IPS-NIHi11 (cell line): ENCODE measurements at places on chromosomes 11 and 22.

- no peak for DNase-seq
These were observed 7.0 kb downstream of the ALDH3B1 start for GRCh38 chr11:68016904-68017817.

DNA sequence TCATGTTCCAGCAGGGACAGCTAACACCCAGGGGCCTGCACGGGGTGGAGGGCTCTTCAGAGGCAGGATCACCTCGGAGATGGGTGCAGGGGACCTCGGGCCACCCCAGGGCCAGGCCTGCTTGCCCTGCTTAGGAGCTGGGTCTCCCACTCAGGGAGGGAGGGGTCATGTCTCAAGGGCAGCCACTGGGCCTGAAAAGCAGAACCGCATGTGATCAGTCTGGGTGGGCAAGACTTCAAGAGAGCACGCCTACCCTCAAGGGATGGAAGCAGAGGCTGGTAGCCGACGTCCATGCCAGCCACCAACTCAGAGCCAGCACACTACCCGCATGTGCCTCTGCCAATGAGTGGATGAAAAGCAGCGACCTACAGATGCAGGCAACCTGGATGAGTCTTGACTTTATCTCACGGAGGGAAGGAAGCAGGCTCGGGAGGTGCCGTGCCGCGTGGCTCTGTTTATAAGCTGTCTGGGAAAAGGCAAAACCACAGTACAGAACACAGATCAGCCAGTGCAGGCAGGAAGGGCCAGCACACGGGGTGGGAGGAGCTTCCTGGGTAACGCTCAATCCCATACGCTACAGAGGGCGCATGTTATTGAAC, 16.0 kb downstream of the TBX1 start:
- DNase-seq = no peak

DNA sequence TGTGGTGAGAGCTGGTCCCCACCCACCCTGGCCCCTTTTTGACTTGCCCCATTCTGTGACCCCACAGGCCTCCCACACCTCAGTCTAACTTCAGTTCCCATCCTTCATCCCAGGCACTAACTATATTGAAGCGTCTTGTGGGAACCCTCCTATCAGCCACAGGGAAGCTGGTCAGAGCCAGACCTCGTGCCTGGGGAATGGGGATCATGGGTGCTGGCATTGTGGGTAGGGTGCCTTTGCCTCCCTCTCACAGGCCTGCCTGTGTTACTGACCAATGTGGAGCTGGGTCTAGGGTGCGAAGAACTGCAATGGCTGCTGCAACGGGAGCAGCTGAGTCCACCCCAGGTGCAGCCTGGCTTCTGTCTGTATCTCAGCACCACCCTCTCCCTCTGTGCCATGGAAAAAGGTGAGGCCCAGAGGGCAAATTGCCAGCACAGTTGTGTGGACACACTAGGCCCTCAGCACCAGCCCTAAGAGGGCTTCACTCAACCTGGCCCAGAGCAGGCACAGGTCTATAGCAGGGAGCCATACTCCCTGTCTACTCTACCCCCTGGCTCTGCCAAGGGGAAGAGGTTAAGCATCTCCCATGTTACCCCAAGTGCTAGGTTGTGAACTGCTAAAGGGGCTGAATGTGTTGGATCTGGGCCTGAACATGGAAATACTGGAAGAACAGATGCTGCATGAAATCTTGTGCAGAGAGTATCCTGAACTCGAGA, 37.3 kb downstream of the RRP8 start:
- DNase-seq = no peak

- no peak for DNase-seq
These were observed 115.8 kb downstream of the METTL15 start for GRCh38 chr11:28223994-28224393.

GRCh38 chr11:97279341-97279740, 889.5 kb downstream of the JRKL start:
- DNase-seq = no peak

- DNase-seq = no peak
These were observed 28.8 kb downstream of the NRXN2 start for GRCh38 chr11:64694026-64694755.

DNA sequence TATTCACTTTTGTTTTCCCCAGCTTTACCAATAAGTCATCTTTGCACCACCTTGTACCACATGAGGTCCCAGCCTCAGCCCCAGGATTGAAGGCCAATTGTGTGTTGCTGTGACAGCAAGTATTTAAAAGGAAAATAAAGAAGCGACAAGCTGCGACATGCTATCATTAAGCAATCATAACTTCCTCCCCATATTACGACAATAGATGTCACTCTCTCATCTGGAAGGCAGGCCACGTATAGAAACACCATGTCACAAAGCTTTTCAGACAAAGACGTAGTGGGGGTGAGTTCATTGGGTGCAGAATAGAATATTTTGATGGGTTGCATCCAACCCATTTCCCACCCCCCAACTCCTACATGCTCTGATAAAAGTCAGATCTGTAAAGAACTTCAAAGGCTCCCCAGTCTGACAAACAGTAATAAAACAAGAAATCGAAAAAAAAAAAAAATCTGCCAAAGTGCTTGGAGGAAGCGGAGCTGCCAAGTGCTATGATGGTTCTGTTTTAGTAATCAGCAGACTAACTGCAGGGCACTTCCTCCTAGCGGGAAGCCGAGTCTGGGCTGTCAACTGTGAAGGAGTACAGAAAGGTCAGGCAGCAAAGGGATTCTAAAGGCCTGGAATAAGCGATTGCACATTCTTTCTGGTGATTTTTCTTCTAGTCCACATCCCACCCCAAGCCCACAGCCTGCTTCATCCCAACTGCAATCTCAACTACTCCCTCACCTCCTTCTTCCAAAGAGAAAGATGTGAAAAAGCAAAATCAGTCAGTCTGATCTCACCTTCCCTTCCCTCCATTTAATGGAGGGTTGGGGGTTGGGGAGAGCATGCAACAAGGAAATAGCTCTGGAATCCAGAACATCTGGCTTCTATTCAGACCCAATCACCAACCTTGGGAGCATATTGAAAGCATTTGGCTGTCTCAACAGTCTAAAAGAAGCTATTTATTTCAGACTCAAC, 131.4 kb upstream of the UBASH3B start:
- DNase-seq = peak; percentile 56

GRCh38 chr22:39880722-39881121, 12.8 kb downstream of the ENTHD1 start:
- DNase-seq = no peak

DNA sequence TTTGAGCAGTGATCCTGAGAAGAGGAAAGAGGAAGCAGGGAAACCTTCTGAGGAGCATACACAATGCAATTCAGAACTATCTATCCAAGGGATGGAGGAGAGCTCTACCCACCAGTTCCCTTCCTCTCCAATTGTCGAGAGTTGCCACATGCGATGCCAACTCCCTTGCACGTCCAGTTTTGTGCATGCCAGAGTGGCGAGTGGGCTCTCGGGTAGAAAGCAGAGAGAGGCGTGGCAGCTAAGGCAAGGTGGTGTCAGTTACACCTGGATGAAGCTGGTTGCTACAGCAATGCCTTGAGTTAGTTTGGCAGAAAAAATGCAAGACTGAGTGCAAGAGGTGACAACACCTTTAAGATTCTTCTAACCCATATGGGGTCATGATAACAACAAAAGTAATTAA, 420.4 kb upstream of the CCDC90B start:
- no peak for DNase-seq

DNA sequence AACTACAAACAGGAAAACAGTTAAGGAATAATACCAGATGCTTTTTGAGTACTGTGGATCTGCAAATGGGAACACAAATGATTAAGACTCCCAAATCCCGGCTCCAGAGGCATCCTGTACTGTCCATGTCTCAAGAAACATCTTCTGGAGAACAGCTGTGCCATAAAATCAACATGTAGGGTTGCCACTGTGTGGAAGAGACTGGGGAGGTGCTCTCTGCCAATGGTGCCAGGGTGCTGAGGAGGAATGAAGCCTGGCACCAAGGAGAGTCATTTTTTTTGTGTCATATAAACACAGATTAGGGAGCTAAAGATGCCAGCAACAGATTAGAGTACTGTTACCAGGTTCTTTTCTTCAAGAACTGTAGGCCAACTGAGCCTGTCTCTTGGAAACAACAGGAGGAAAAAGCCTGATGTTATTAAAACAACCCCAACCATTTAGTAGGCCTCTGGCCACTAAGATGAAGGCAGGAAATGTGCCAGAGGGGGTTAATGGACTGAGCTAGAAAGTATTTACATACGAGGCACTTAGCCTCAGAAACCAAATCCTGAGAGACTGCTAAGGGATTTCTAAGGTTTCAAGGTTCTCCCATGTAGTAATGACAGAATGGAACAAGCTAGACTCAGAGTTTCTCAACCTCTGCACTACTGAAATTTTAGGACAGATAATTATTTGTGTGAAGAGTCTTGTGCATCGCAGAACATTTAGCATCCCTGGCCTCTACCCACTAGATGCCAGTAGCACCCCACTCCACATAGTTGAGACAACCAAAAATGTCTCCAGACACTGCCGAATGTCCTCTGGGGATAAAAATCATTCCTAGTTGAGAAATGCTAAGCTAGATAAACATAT, 54.6 kb upstream of the CHRM4 start:
- DNase-seq = peak; percentile 20

GRCh38 chr22:16699326-16699725, 106.7 kb upstream of the CCT8L2 start:
- no peak for DNase-seq

DNA sequence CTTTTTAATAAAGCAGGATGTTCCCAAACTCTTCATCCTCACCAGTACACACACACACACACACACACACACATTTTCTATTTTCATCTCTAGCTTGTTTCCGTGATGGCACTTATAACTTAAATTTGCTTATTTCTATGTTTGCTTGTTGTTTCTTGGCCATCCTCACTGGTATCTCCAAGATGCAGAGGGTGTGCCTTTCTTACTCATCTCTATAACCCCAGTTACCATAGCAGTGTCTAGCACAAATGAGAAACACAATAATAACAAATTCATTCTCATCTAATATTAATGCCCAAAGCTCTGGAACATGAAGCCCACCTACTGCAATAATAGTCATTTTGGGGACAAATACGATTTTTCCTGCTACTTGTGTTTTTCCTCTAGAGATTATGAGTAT, 156.3 kb downstream of the GRM5 start:
- DNase-seq = no peak

DNA sequence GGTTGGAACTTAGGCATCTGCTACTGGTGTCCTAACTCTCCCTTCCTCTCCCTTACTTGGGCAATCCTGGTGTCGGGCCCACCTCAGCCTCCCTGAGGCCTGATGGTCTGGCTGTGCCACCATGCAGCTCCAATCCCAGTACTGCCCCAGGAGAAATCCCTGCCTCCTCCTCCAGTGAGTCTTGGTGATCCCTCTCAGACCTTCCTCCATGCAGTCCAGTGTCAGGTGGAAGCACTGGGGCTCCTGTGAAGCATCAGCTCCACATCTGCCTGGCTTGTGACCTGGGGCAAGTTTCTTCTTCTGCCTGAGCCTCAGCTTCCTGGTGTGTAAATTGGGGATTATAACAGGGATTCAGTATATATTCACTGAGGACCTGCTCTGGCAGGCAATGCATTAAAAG, 1.8 kb upstream of the PELI3 start:
- DNase-seq = no peak

DNA sequence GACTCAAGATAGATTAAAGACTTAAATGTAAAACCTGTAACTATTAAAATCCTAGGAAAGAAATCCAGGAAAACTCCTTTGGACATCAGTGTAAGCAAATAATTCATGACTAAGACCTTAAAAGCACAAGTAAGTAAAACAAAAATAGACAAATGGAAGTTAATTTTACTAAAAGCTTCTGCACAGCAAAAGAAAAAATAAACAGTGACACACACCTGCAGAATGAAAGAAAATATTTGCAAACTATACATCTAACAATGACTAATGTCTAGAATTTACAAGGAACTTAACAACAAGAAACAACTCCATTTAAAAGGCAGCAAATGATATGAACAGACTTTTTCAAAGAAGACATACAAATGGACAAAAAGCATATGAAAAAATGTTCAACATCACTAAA, 359.1 kb downstream of the LUZP2 start:
- no peak for DNase-seq

DNA sequence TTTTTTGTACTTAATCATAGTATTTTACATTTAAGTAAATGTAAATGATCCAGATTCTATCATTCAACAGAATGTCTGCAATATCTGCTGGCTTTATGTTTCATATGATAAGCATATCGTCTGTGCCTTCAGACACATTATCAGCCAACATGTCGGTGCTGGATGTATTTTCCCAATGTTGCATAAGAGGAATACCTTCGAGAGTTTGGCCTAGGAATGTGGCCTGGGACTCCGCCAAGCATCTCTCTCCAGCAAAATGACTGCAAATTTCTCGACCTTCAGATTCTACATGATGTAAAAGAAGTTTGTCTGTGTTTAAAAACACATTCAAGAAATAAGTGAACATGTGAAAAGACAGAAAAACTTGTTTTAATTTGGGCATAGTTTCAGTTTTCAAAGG, 6.9 kb downstream of the BDNF start:
- no peak for DNase-seq

DNA sequence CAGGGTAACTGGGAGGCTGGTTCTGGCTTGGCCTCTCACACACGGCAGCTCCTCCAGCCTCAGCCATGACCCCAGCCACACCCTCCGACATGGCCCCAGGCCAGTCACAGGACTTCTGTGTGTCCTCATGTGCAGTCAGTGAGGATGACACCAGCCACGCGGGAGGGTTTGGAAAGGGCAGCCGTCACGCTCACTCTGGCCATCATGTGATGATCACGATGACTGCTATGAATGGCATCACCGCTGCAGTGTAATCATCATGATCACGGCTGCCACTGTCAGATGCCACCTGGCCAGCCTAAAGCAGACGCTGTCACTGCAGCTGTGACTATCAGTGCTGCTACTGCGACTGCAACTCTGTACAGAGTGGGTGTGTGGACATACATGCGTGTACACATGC, 640.9 kb downstream of the BRD1 start:
- no peak for DNase-seq

- no peak for DNase-seq
These were observed 725.2 kb downstream of the DLG2 start for GRCh38 chr11:84901991-84902390.

GRCh38 chr11:450809-451451, 851 bp downstream of the PTDSS2 start:
- peak; percentile 59 for DNase-seq

DNA sequence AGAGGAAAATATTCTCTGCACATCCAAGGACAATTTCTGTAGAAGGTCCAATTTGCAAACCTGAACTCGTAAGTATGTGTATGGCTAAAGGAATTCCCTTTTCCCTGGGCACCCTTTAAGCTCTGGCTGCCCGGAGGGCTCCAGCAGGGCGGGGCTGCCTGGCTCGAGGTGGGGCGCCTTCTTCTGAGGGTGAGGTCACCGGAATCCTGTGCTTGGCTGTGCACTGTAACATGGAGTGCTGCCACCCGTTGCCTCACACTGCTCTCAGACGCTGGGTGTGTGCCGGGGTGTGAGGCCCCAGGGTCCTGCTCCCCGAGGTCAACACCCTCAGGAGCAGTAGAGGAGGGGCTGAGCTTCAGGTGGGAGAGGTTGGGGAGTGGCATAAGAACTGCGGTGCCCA, 61.5 kb downstream of the SYN3 start:
- DNase-seq = no peak

DNA sequence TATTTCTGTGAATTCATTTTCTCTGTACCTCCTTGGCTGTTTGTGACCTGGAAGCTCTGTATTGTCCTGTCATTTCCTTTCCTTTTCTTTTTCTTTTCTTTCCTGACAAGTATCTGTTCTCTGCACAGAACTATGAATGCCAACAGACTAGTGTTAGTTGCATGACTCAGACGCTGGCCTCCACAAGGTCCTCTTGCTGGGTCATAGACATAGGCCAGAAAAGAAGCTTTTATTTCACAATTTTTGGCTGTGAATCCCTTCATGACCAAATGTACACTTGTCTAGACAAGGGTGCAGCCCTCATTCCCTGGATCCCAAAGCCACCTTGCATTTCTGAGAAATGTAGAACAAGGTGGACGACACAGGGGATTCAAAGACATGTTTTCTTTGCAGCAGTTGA, 104.1 kb upstream of the MTNR1B start:
- no peak for DNase-seq
